Transverse colon (tissue), 4 donors: ENCODE measurements at places on chromosomes 5 and 9.

DNA sequence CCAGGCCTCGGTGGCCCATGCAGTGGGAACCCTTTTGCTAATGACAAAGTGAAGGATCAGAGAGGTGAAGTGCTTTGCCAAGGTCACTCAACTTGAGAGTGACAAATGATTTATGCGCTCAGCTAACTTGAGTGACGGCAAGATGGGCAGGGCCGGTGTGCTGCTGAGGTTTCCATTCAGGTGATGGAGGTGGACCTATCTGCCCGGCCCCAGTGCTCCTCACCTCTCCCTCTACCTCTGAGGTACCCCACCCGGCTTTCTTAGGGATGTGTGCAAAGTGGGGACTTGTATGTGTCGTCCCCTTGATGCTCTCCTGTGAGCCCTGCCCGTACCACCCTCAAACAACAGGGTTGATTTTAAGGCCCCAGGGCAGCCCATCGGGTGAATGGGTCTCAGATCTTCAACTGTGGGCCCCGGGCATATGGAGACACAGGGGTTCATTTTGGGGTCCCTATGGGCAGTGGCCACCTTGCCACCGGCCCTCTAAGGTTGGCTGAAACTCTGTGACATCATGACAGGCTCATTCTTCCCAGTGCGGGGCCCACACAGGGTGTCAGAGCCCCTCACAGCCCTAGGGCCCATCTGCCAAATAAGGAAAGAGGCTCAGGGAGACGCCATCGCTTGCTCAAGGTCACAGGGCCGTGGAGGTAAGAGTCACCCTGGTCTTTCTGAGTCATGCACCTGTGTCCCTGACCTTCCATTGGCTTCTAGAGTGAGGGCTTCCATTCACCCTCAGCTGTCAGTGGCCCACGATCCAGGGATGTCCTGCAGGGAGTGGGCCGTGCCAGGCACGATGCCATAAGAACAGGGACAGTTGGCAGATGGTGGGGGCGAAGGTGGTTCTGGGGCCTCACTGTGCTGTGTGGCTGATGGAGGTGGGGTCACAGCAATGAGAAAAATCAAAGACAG, 170.6 kb upstream of the MVB12B start:
- no peak for DNase-seq

DNA sequence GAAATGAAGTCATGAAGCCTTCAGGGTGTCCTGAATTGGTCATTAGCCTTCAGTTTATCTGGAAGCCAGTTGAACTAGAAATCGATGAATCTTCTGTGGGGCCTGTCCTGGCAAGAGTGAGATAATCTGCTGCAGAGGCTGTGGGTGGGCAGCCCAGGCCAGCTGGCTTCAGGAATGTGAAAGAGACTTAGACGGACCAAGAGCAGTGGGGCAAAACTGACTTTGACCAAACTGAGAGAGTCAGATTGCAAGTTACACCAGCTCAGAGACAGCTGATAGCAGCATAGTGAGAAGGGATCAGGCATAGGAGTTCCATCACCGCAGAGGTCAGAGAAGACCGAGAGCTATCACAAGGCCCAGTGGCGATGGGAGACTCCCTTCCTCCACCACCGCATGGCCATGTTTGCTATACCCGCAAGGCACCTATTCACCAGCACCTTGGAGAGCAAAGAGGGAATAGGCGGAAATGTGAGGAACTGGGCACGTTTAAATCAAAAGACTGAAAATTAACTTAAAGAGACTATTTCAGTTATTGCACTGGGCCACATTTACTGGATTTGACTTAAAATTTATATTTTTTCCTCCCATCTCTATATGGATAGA, 50.0 kb upstream of the GLIS3 start:
- DNase-seq: no peak

DNA sequence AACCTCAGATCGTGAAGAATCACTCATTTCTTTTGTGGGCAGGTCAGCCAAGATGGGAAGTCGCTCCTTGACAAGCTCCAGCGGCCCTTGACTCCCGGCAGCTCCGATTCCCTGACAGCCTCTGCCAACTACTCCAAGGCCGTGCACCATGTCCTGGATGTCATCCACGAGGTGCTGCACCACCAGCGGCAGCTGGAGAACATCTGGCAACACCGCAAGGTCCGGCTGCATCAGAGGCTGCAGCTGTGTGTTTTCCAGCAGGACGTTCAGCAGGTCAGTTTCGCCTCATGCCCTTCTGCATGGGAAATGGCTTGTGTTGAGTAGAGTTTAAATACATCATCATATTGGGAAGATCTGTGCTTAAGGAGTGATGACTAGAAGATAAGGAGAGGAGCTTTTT, 173.3 kb downstream of the TRIO start:
- DNase-seq: no peak

DNA sequence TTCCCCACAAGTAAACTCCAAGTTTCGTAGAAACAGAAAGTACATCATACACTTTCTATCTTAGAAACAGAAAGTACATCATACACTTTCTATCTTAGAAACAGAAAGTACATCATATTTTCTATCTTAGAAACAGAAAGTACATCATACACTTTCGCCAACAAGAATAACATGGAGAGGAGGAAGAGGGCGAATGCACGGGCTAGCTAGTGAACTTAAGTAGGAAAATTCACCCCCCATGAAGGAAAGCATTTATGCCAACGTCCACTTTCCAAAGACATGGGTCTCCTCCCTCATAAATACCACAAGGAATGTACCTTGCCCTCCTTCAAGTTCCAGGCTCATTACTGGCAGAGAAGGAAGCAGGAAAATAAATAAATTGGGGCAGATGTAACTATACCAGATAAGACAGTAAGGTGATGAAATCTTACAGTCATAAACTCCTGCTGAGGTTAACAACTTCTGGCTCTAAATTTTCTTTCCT, 64.7 kb downstream of the FRMD3 start:
- DNase-seq: no peak

DNA sequence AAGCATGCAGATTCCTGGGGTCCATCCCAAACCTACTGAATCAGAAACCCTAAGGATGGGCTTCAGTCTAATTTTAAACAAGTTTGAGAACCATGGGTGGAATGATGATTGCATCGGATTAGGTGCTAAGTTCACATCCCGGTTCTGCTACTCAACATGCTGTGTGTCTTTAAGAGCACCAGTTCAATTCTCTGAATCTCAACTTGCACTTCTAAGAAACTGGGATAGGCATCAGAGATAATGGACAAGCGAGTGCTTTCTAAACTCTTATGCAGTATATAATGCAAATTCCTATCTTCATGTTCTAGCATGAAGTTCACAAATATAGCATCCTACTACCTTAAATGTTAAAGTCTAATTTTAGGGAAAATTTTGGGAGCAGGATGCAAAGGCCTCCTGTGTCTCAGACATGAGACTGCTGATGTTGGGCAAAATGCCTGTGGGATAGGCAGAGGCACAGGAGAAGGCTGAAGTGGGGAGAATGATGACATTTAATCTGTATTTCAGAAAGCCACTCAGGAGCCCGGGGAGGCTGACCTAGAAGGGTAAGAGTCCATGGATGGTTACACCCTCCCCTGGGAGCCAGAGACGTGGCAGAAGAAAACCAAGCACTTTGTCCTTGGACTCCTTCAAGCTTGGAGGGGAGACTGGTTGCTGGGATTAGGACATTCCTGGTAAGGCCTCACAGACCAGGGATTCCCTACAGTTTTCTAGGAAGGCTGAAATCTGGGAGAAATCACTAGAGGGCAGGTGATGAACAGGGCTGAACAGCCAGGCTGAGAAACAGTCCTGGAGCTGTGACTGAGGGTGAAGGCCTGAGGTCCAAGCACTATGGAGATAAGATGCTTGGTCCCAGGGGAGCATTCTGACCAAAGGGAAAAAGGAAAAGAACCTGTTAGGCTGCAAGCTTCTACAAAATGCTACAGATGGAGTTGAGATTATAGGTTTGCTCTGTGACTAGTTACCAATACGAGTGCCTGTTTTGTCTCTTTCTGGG, 311.9 kb upstream of the PANK3 start:
- no peak for DNase-seq

DNA sequence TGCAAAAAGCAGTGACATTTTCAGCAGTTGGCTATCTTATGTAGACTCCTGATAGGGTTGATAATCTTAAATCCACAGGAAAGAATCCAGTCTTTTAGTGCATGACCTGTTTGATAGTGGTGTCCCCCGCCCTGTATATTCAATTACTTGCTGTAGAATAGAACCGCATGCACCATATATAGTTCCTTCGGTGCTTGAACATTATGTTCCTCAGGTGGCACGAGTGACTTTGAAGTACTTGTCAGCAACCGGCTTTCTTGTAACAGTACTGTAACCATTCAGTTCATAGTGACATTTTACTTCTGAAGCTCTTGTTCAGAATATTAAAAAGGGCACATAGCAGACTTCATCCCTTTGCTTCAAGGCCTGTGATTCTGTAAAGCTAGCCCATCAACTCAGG, 163.2 kb upstream of the KLF9 start:
- no peak for DNase-seq

- no peak for DNase-seq
Observed at GRCh38 chr9:96006961-96007360, 131.5 kb downstream of the ERCC6L2 start.

DNA sequence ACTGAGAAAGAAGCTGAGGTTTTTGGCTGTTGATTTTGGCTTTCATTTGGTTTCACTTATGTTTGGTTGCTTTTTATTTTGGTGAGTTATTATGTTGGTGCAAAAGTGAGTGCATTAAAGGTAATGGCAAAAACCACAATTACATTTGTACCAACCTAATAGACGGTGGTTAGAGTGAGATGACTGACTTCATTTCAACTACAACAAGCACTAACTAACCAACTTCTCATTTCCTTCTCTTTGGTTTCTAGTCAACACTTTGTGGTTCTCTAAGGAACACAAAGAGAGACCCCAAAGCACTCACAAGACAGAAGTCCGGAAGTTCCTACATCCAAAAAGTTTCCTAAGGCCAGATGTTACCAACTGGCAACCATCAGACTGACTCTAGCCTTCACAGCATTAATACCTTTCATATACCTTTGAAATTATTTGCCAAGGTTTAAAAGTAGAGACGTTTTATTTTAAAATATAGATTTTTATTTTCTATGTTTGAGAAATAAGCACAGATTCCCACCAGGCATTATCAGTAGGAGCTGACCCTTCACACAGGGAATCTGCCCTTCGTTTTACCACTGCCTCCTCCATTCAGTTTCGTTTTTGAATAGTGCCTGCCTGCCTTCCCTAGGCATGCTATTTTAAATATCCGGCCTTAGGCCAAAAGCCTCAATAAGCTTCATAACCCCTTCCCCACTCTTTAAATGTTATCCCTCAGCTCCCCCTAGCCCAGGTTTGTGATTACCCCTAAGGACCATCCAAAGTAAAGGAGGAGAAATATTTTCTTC, 301.1 kb upstream of the PTGER4 start:
- DNase-seq: no peak

GRCh38 chr9:124137009-124137943, 120.5 kb upstream of the NEK6 start:
- peak; percentile 32 for DNase-seq

GRCh38 chr5:58241389-58241788, 218.5 kb downstream of the PLK2 start:
- DNase-seq: no peak

- DNase-seq: no peak
Observed at GRCh38 chr9:70571258-70571657, 156.8 kb upstream of the KLF9 start.

- no peak for DNase-seq
Observed at GRCh38 chr5:153491856-153492255, 1.4 kb downstream of the GRIA1 start.

GRCh38 chr5:134446938-134447337, 35.3 kb upstream of the CDKN2AIPNL start:
- peak; percentile 56 for DNase-seq

DNA sequence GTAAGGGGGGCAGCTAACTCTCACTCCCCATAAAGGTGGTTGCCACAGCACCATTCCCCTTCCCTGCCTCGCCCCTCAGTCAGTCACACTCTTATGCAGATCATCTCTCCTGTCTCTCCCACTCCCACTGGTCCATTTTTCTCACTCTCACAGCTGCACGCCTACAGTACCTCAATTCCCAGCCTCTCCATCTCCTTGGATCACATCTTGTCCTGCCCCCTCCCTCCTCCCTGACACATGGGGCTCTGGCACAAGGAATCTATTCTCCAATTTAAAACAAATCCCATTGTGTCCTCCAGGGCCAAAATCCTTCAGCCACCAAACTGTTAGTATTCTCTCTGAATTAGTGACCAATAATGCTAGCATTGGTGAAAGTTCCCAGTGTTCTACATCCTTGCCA, 114.4 kb downstream of the AUH start:
- DNase-seq: no peak

DNA sequence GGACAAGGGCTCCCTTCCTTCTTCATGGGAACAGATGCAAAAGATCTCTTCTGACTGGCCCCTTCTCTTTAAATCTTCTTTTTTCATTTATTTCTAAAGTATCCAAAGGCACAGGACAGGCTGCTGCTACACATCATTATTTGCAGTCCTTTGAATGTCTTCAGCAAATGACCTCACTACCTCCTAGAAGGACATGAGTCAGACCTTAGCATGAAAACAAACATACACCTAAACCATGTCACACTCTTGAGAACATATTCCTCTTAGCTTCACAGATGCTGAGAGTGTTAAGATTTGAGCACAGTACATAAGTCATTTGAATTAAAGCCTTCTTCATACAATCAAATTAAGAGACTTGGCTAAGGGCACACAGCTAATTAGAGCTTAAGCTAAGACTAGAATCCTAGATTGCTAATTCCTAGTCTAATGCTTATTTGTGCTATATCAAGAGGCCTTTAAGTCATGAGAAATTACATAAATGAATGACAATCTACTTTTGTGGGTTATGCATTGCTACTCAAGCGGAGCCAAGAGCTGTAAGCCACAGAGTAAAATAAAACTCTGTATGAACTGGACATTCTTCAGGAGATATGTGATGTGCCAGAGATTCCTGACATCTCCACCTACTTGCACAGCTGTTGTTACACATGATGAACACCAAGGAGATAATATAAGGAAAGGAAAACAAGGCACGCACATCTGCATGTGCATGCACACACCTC, 109.1 kb upstream of the PTGER4 start:
- no peak for DNase-seq
